ENCODE measurements at places on chromosomes 2 and 18.

- DNase-seq, result no peak
These were observed 18.7 kb upstream of the SULT1C3 start for GRCh38 chr2:108220942-108221541.

DNA sequence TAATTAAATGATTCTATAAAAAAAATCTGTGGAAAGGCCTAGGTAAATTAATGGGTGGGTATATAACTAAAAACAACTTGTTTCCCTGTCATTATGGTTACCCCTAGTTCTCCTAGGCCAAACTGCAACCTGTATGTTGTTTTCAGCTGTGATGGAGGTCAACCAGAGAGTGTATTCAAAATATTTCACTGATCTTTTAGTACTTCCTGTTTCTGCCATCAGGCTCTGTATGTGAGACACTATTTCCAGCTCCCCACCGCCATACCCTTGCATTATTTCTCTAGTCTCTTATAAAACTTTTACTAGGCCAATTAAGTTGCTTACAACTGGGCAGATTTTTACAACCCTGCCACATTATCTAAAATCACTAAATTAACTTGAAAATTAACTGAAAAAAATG lies 21.0 kb upstream of the CDKL4 start:
- DNase-seq, result no peak

DNA sequence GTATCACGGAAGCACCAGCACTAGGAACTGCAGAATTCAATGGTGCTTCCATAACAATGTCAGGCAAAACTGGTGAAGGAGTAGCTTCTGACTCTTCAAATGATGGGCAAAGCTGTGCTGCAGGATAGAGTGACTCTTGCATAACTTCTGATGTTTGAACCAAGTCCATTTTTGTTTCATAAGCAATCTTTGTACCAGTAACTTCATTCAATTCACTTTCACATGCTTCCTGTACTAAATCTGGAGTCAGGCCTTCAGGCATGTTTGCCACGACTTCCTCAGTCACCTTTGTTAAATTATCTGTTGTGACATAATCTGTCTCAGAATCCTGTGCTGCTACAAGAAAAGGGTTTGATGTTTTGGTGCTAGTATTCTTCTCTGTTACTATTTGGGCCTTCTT lies 24.0 kb downstream of the RTN4 start:
- DNase-seq, result no peak

GRCh38 chr2:24576617-24577016 lies 85.6 kb downstream of the NCOA1 start:
- DNase-seq, result no peak

GRCh38 chr2:184564092-184564491 lies 34.2 kb upstream of the ZNF804A start:
- DNase-seq, result no peak

- DNase-seq, result no peak
These were observed 11.2 kb downstream of the SCG2 start for GRCh38 chr2:223590964-223591363.

- DNase-seq, result no peak
These were observed 33.5 kb upstream of the ASNSD1 start for GRCh38 chr2:189627789-189628188.

DNA sequence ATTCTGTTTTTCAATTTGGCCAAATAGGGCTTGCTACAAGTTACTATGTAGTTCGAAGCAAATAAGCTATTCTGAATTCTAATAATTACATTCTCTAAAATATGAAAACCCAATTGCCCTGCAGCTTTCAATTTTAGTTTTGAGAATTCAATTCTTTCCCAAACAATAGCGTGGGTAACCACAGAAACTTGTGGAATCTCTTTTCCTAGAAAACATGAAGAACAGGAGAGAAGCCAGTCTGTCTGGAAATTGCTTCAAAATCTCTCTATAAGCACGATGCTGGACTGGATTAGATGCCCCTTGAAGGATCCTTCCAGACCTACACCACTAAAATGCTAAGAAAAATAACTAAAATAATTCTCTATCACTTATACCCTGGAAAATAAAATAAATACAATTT lies 115.0 kb downstream of the THADA start:
- DNase-seq, result no peak

DNA sequence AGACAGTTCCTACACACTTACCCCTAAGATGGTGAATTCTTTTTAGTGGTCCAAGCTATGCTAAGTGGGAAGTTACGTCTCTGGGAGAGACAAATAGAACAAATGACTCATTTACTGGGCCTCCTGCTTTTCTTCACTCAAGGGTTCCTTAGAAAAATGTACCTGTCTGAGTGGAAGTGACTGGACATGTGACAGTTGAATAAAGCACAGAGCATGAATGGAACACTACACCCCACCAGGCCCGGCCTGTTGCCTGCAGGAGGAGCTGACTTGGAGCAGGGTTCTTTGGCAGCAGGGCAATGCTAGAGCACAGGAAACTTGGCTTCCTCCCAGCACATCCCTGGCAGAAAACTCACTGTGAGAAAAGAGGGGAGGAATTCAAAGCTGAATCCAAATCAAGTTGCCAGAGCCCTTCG lies 451.0 kb upstream of the SETBP1 start:
- DNase-seq, result no peak

DNA sequence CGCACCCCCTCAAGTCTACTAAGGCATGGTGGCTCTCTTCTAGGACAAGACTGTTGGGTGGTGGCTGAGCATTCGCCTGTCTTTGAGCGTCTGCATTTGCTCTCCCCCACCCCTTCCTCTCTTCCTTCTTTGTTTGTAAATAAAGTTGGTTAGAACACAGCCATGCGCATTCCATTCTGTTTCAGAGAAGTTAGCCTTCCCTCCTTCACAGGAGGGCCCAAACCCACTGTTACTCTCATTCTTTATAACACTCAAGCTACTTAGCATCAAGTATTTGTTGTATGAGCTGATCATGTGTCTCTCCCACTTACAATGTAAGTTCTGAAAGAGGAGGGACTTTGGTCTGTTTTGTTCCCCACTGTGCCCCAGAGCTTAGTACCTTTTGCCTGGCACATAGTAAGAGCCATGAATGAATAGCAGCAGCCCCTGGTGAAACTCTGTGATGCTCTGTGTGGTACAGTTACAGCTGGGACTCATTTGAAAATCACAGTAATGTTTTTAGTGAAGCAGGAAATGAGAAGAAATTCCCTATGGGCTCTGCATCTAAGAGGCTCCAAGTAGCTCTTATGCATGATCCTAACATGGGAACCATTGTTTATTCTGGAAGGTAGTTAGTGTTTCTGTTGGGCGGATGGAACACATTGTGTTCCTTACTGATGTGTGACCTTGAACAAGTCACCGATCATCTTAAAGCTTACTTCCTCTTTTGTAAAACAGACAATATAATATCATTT lies 7.7 kb downstream of the MGAT5 start:
- DNase-seq, result no peak

- no peak for DNase-seq
These were observed 54.3 kb downstream of the PKDCC start for GRCh38 chr2:42102024-42102590.

DNA sequence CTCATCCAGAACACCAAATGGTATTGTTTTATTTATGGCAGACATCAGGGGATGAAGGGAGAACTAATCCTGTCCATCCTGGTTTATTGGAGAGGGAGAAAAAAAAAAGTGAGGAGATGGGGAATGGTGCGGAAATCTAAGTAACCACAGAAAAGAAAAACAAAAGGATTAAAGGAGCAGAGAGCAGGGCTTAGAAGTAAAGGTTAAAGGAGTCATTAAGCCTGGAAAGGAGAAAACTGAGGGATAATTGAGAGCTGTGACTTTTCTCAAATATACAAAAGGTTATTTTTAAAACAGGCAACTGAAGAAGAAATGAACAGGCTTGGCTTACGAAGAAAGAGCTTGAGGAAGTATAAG lies 127.2 kb upstream of the PPP1CB start:
- DNase-seq, result no peak

DNA sequence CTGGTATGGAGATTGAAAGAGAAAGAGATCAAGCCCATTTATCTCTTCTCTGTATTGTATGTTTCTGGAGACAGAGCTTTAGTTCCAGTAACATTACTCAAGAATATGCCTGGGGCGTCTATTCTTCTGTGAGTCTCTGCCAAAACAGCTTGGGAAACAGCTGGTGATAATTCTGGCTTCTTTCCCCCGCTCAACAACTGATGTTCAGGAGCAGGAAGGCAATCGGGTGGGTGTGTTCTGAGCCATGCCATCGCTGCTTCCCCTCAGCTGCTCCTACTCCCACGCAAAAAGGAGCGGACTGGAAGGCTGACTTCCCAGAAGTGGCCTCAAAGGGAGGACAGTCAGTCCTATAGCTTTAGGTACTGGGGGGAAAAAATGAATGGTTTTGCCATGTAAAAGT lies 695.1 kb downstream of the PLCL1 start:
- DNase-seq, result no peak

- DNase-seq, result no peak
These were observed 193.0 kb upstream of the CYP26B1 start for GRCh38 chr2:72340665-72341064.

GRCh38 chr2:227877421-227878310 lies 6.2 kb downstream of the DAW1 start:
- DNase-seq, result no peak

DNA sequence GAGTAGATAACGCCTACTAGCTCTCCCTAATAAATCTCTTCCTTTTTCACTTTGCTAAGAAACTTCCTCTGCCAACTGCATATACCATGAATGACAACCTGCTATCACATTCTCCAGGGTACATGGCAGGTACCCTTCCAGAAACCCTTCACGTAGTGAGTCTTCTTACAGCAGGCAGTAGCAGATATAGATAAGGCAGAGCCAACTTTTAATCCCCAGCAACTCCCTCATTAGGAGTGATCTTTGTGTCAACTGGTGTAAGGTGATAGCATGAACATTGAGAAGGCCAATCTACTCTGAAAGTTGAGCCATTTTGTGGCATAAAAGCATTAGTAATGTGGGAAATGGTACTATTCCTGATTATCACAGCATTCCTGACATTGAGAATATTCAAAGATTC lies 5.7 kb upstream of the STK17B start:
- no peak for DNase-seq

DNA sequence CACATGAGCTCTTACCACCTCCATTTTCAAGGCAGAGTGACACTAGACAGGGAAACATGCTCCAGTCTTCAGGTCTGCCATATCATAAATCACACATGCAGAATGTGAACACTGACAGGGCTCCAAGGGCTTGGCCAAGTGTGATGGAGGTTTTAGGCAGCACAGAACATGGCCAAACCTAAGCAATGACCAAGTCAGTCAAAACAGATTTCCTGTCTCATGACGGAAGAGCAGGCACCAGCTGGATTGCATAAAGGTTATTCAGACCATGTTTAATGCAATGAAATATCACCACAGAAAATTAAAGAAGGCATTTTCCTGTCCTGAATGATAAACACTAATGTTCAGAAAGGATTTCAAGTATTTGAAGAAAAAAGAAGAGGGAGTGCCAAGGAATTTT lies 72.5 kb downstream of the SUMO1 start:
- no peak for DNase-seq

DNA sequence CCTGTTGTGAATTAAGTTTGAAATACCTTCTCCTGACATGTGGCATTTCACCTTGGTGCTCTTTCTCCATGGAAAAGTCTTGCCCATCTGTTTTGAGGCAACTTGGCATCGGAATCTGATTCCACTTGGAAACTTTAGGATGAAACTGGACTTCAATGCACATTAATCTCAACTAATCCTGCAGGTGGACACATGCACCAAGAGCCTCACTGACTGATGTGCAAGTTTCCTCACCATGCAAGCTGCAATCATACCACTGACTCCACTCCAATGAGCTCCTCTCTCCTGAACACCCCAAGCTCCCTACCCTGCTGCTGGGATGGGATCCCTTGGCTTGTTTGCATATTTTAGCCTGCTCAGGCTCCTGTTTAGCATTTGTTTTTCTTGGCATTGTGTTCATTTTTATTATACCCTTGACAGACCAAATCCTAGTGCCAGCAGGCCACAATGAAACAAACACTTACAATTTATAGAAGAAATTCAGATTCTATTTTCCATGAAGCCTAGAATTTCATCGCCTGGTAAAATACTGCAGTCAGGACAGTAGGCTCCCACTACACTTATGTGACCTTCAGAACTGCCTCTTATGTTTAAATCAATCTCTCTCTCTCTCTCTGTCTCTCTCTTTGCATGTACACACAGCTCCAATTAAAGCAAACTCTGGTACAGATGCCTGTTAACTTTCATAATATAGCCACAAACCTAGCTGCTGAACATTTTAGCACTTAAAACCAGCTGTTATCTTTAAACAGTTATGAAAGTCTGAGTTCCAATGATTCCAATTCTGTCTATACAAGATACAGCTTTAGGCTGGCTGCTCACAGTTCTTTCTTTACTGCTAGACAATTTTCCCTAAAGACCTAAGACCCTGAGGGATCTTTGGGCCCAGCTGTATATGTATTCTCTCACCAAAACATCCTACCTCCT lies 141.5 kb downstream of the OSR1 start:
- peak; percentile 18 for DNase-seq

DNA sequence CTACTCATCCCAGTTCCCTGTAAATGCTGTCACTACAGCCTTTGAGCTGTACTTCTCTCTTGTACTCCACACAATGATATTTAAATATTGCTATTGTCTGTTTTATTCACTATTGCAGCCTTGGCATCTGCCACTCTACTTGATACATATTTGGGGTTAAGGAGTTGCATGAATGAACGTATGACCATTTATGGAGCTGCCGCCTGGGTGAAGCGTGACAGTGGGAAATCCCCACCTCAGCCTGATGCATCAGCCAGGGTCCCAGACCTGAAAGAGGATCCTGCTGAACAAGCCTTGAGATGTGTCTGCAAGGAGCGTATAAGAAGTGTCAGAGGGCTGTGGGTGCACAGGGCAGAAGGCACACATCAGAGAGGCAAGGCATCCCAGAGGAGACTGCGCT lies 39.1 kb downstream of the MRPL35 start:
- no peak for DNase-seq

- DNase-seq, result no peak
These were observed 120.0 kb upstream of the FAM98A start for GRCh38 chr2:33719067-33719466.

DNA sequence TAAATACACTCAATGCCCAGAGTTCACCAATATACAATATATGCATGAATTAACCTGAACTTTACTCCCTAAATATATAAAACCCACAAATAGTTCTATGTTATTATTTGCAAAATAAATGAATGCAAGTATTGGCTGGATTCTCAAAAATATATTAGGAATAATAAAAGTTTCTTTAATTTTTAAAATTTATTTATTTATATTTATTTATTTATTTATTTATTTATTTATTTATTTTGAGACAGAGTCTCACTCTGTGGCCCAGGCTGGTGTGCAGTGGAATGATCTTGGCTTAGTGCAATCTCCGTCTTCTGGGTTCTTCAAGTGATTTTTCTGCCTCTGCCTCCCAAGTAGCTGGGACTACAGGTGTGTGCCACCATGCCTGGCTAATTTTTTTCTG lies 88.7 kb upstream of the TMEFF2 start:
- DNase-seq, result no peak

Measured in NCI-H526 (cell line).